ENCODE measurements at places on chromosomes 16 and 17. TPM values are rescaled to one million over a fixed set of nuclear protein-coding genes. Genes with fewer than 3 reads are reported as not detected.

MT1A gene
- 4.9 TPM for total RNA-seq

KRT33B gene
- total RNA-seq = not detected

TNP2 gene
- not detected for total RNA-seq

PTGES3L gene
- 0.38 TPM for total RNA-seq

MAP2K4 gene
- 36.5 TPM for total RNA-seq

LITAFD gene
- total RNA-seq = not detected

MYADML2 gene
- not detected for total RNA-seq

HOXB8 gene
- total RNA-seq = 1.0 TPM

MYH13 gene
- total RNA-seq = not detected

RNF222 gene
- not detected for total RNA-seq

CRLF3 gene
- 20.1 TPM for total RNA-seq

SULT1A1 gene
- 55.4 TPM for total RNA-seq

OTOA gene
- total RNA-seq = 0.90 TPM

MMP15 gene
- 25.2 TPM for total RNA-seq

CDH1 gene
- 128 TPM for total RNA-seq

GIT1 gene
- 64.8 TPM for total RNA-seq

ITGAX gene
- 184 TPM for total RNA-seq

GGT6 gene
- total RNA-seq = 5.6 TPM

GCGR gene
- total RNA-seq = not detected

HSDL1 gene
- total RNA-seq = 31.0 TPM

PYY gene
- total RNA-seq = not detected

CCL17 gene
- 15.5 TPM for total RNA-seq

PRR35 gene
- not detected for total RNA-seq

SLC2A4 gene
- 1.6 TPM for total RNA-seq

CNTNAP1 gene
- total RNA-seq = 6.5 TPM

RNF43 gene
- 7.5 TPM for total RNA-seq

MSRB1 gene
- total RNA-seq = 28.8 TPM

UTS2R gene
- total RNA-seq = not detected

VASN gene
- 20.3 TPM for total RNA-seq

ALDH3A1 gene
- 10.5 TPM for total RNA-seq

TBC1D3H gene
- not detected for total RNA-seq

NKD1 gene
- 47.2 TPM for total RNA-seq

OR3A2 gene
- not detected for total RNA-seq

C17orf113 gene
- total RNA-seq = 0.72 TPM

HP gene
- 94.2 TPM for total RNA-seq

LDAF1 gene
- 33.3 TPM for total RNA-seq

SYCE1L gene
- total RNA-seq = 6.2 TPM

G6PC1 gene
- not detected for total RNA-seq

KRTAP4-1 gene
- not detected for total RNA-seq

PIPOX gene
- total RNA-seq = 0.87 TPM

FBXL16 gene
- total RNA-seq = 3.6 TPM

ITGA3 gene
- total RNA-seq = 212 TPM

CENPV gene
- total RNA-seq = 10.4 TPM

NECAB2 gene
- total RNA-seq = not detected

REXO5 gene
- 1.4 TPM for total RNA-seq

MT1G gene
- 23.7 TPM for total RNA-seq

SLC38A8 gene
- not detected for total RNA-seq

MAPT gene
- 5.1 TPM for total RNA-seq

MT1E gene
- total RNA-seq = 154 TPM

ZP2 gene
- total RNA-seq = 0.67 TPM

SMIM36 gene
- total RNA-seq = not detected

TMEM114 gene
- total RNA-seq = not detected

BCO1 gene
- total RNA-seq = 0.75 TPM

GPRC5C gene
- total RNA-seq = 48.6 TPM

CIBAR2 gene
- not detected for total RNA-seq

Measured in upper lobe of right lung (tissue), 1 donor.